ENCODE measurements at places on chromosomes 13 and 19.

- no peak for DNase-seq
Measured at GRCh38 chr13:88857256-88857655, 1186.1 kb downstream of the SLITRK5 start.

DNA sequence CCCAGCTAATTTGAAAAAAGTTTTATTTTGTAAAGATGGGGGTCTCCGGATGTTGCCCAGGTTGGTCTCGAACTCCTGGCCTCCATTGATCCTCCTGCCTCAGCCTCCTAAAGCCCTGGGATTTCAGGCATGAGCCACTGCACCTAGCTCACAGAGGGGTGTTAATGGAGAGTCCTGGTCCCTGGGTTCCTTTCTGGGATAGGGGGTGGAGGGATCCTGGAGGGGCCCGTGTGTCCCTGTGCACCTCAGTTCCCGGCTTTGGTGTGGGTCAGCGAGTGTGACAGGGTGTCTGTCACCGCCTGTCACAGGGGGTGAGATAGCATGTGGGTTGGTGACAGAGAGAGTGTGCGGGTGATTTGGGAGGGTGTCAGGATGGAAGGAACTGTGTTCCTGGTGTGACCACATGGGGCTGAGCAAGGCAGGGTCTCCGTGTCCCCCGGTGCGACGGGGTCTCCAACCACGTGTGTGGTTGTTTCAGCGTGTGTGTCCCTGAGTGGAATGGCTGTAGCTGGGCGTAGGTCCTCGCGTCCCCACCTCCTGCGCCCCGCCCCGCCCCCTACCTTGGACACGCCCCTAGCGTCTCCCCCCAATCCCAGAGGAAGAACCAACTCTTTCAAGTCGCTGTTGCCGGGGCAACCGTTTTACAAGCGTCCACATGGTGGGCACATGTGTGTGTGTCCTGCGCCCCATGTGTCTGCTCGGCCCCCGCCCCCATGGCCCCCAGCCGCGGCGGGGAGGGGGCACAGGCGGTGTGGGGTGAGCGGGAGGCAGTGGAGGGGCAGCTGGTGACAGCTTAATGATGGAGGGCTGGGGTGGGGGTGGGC is 2.9 kb upstream of the NRTN start:
- DNase-seq = no peak

- no peak for DNase-seq
Measured at GRCh38 chr13:27622102-27622820, 569 bp downstream of the POLR1D start.

- no peak for DNase-seq
Measured at GRCh38 chr13:40355126-40355724, 311.2 kb downstream of the FOXO1 start.

- no peak for DNase-seq
Measured at GRCh38 chr13:73933795-73934194, 200.4 kb downstream of the KLF12 start.

DNA sequence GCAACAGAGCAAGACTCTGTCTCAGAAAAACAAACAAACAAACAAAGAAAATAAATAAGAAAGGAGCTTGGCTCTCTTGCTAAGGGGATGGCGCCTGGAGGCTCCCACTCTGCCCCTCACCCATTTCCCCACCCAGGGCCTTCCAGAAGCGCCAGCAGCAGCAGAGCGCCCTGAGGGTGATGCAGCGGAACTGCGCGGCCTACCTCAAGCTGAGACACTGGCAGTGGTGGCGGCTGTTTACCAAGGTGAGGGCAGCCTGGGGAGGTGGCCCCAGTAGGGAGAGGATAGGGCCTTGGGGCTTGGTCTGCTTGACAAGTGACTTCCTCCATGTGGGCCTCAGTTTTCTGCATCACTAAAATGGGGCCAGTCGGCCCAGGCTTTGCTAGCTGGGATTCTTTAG is 59.8 kb downstream of the MYH14 start:
- DNase-seq = no peak

GRCh38 chr13:44362394-44363040 is 11.1 kb upstream of the SERP2 start:
- DNase-seq = no peak

DNA sequence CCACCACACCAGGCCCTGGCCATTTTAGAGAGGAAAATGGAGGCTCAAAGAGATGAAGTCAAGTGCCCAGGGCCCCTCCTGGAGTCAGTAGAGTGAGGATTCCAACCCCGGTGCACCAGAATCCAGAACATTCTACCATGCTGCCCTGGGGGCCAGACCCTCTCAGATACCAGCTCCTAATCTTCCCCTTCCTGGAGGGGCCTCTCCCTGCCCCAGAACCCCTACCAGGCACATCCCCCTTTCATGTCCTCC is 11.1 kb downstream of the CAPN12 start:
- DNase-seq = no peak

- no peak for DNase-seq
Measured at GRCh38 chr13:95723438-95723837, 46.5 kb downstream of the DNAJC3 start.

GRCh38 chr19:54160854-54161253 is 1.3 kb upstream of the LENG1 start:
- DNase-seq = no peak

DNA sequence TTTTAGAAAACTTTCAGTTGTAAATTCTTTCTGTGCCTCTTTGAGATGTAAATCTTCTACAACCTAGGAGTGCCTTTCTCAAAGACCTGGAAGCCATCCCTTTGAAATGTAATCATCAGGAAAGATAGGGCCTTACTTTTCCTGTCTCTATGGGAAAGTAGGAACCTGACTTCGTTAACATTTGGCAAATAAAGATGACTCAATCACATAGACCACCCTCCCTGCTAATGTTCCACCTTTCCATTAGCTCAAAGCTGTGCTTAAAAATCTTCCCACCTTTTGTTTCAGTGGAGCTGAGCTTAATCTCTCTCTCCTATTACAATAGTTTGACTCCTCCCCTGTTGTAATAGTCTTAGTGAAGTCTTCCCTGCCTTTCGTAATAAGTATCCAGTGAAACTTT is 247.7 kb downstream of the OLFM4 start:
- no peak for DNase-seq

DNA sequence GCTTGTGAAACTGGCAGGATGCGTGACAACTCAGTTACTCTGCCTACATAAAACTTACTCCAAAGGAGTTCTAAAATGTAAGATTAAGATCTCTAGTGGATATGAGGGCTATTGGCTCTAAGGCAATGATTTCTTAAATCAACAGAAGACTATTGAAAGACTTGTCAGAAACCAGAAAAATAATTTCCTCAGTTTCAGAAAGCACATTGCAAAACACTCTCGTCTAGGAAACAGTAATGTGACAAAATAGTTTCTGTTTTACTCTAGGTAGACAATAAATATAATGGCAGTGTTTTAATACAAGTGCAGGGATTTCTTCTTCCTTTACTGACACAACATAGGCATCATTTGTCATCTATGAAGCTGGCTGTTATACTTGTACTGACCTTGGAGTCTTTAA is 230.1 kb downstream of the KCTD12 start:
- DNase-seq = no peak

DNA sequence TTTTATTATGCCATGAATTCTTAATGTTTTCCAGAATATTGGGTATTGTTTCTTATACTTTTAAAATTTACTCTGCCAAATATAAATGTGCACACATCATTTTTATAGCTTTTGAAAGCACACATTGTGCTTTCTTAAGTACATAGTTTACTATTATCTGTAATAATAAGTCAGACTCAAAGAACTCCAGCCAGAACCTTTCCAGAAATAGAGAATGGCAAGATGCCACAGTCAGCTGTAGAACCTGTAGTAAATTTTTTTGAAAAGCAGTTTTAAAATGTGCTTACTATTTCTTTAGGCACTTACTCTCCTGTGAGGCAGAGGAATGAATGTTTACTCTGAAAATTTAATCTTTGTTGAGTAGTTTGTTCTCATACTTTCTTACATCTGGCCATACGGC is 1287.1 kb downstream of the PCDH9 start:
- no peak for DNase-seq

DNA sequence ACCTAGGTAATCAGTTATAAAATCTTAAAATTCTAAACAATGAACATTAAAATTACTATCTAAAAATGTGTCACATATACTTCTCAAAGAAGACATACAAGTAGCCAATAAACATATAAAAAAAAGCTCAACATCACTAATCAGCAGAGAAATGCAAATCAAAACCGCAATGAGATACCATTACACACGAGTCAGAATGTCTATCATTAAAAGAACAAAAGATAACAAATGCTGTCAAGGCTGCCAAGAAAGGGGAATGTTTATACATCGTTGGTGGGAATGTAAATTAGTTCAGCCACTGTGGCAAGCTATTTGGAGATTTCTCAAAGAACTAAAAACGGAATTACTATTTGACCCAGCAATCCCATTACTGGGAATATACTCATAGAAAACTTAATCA is 310.3 kb upstream of the EDNRB start:
- no peak for DNase-seq

GRCh38 chr13:27267596-27267995 is 3.0 kb upstream of the RASL11A start:
- DNase-seq = no peak

DNA sequence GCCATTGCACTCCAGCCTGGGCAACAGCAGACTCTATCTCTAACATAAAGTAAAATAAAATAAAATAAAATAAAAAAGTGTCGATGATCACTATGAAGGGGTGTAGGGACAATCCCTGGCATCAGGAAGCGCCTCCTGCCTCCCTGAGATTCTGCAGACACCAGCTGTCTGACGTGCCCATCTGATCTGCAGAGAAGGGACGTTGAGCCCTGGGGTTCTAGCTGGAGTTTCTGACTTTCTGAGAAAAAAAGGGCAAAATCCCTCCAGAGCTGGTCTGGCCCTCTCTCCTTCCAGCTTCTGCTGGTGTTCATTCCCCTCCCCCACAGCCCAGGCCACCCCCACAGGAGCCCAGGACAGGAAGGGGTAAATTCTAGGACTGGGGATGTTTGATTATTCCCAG is 2.4 kb upstream of the ADGRE5 start:
- DNase-seq = no peak

- DNase-seq = no peak
Measured at GRCh38 chr19:38888876-38889275, 10.5 kb downstream of the SIRT2 start.

- DNase-seq = no peak
Measured at GRCh38 chr19:45140144-45140503, 20.7 kb downstream of the NKPD1 start.

GRCh38 chr13:42275506-42275905 is 3.6 kb downstream of the AKAP11 start:
- no peak for DNase-seq

GRCh38 chr19:6212403-6213265 is 67.1 kb downstream of the MLLT1 start:
- DNase-seq = no peak

DNA sequence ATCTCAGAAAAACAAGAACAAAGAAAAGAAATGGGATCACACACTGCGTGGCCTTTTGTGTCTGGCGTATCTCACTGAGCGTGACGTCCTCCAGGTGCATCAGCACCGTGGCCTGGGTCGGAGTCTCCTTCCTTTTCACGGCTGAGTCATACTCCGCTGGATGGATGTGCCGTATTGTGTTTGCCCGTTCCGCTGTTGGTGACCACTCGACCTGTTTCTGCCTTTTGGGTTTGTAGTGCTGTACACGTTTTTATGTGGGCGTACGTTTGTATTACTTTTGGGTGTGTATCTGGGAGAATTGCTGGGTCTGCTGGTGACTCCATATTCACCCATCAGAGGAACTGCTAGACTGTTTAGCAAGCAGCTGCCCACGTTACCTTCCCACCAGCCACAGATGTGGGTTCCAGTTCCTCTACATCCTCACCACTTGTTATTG is 11.4 kb downstream of the ARID3A start:
- DNase-seq = no peak

GRCh38 chr13:43005460-43006236 is 13.6 kb upstream of the EPSTI1 start:
- DNase-seq = no peak

DNA sequence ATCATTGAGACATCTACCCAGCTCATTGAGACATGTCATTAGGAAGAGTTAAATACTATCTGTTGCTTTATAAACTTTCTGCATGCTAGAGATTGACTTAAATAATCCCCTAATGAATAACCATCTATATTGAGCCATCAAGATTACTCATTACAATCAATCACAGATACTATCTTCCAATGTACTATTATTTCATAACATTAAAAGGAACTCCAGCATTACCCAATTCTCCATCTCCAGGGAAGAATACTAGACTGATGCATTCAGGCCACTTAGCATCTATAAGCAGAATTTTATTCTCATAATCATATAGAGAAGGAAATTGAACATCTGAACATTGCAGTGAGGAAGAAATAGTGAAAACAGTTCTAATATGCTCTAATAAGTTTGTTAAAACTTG is 8.0 kb downstream of the EPSTI1 start:
- no peak for DNase-seq

- no peak for DNase-seq
Measured at GRCh38 chr13:38630780-38631179, 56.1 kb upstream of the FREM2 start.

- DNase-seq = no peak
Measured at GRCh38 chr13:35530581-35530980, 54.1 kb upstream of the MAB21L1 start.

GRCh38 chr13:43697323-43697722 is 89.4 kb downstream of the ENOX1 start:
- no peak for DNase-seq

- no peak for DNase-seq
Measured at GRCh38 chr13:47628666-47629065, 372.4 kb downstream of the SUCLA2 start.

- no peak for DNase-seq
Measured at GRCh38 chr13:99282264-99283231, 24.4 kb upstream of the GPR18 start.

DNA sequence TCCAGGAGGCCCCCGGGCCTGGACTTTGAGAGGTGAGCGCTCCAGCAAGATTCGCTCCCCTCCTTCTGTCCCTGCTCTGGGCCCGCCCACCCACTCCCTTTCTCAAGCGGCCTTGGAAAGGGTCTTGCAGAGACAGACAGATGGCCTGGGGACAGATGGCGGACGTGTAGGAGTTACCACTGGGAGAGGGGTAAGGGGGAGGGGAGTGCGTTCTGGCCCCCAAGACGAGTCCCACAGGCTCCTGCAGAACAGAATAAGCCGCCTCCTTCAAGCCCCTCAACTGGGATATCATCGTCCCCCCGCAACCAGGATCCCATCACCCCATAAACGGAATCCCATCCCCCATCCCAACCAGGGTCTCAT is 3.6 kb upstream of the TNFAIP8L1 start:
- DNase-seq = no peak

Measured in keratinocyte (primary cell).